ENCODE measurements at places on chromosomes 12 and 14. TPM values are rescaled to one million over a fixed set of nuclear protein-coding genes. Genes with fewer than 3 reads are reported as not detected.

FERMT2 gene
- 99.6 TPM for total RNA-seq

C12orf54 gene
- not detected for total RNA-seq

FKBP11 gene
- total RNA-seq, result 19.1 TPM

NTF3 gene
- 0.19 TPM for total RNA-seq

USP44 gene
- 2.0 TPM for total RNA-seq

C12orf60 gene
- total RNA-seq, result 2.2 TPM

KCNC2 gene
- not detected for total RNA-seq

ERP27 gene
- 0.33 TPM for total RNA-seq

ABCD4 gene
- total RNA-seq, result 49.3 TPM

CLEC4D gene
- total RNA-seq, result not detected

LMNTD1 gene
- 0.29 TPM for total RNA-seq

ATF7IP gene
- total RNA-seq, result 43.1 TPM

OR4K14 gene
- not detected for total RNA-seq

FGF6 gene
- total RNA-seq, result not detected

HOXC6 gene
- not detected for total RNA-seq

ZC2HC1C gene
- 0.67 TPM for total RNA-seq

TRIM9 gene
- total RNA-seq, result under 0.01 TPM

ZNF385A gene
- total RNA-seq, result 0.67 TPM

SLC5A8 gene
- not detected for total RNA-seq

ACOT6 gene
- total RNA-seq, result 0.29 TPM

PIK3C2G gene
- total RNA-seq, result 2.3 TPM

SEC23A gene
- 264 TPM for total RNA-seq

ATG2B gene
- 27.6 TPM for total RNA-seq

PPM1H gene
- total RNA-seq, result 4.3 TPM

TMX1 gene
- total RNA-seq, result 62.2 TPM

CMA1 gene
- total RNA-seq, result not detected

KRT1 gene
- not detected for total RNA-seq

BCL11B gene
- 0.19 TPM for total RNA-seq

SYT1 gene
- total RNA-seq, result 2.9 TPM

YEATS4 gene
- 22.4 TPM for total RNA-seq

GALNT6 gene
- 63.4 TPM for total RNA-seq

PLA2G1B gene
- total RNA-seq, result not detected

ZBTB1 gene
- total RNA-seq, result 55.5 TPM

STYK1 gene
- total RNA-seq, result 12.3 TPM

SPIC gene
- not detected for total RNA-seq

MAP1LC3B2 gene
- 0.86 TPM for total RNA-seq

RNFT2 gene
- total RNA-seq, result 2.7 TPM

FGF23 gene
- total RNA-seq, result not detected

TAS2R43 gene
- 1.3 TPM for total RNA-seq

KCNK13 gene
- total RNA-seq, result under 0.01 TPM

DIO2 gene
- total RNA-seq, result not detected

JKAMP gene
- total RNA-seq, result 110 TPM

RNASE7 gene
- total RNA-seq, result not detected

GLI1 gene
- not detected for total RNA-seq

PLBD1 gene
- 0.10 TPM for total RNA-seq

BLOC1S1 gene
- total RNA-seq, result 43.1 TPM

CALCOCO1 gene
- total RNA-seq, result 55.4 TPM

CLEC7A gene
- total RNA-seq, result not detected
